ENCODE measurements at places on chromosomes 1 and 21.

DNA sequence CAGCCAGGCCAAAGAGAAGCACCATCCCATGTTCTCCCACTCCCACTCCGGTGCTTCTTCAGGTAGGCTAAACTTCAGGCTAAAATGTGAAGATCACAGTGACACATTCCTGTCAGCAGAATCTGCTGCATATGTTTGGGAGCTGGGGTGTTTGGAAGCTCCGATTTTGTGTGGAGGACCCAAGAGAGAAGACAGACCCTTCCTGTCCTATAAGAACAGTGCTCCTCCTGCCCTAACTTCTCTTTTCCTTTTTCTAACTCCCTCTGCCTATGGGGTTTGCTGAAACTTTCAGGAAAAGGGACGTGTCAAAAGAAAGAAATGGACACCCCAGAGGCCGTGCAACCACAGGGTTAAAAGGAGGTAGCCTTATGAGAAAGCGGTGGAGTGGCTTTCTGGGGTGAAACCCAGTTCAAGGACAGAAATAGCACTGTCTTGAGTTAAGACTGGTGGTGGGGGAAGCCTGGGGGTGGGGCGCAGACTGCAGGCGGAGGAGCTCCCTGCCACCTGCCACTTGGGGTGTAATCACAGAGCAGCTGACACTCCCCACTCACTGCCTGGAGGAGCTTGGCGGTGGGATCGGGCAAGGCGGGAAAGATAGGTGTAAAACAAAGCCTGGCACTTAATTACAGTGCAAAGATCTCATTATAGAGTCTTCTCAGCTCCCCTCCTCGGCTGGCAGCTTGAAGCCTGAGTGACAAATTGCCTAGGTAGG is 645 bp upstream of the TLR5 start:
- DNase-seq, result no peak

GRCh38 chr1:154191990-154192461 is at the start of gene TPM3:
Gene TPM3, minus strand, starts transcription at chr1:154192100. Its CDS starts 82 bp downstream, at chr1:154192018.
- no peak for DNase-seq

GRCh38 chr1:55081188-55081904 is 42.0 kb downstream of the PCSK9 start:
- DNase-seq, result peak; percentile 82

GRCh38 chr1:219050822-219051125 is 122.9 kb upstream of the LYPLAL1 start:
- DNase-seq, result no peak

- DNase-seq, result no peak
Observed at GRCh38 chr21:38937844-38938243, 132.1 kb downstream of the ETS2 start.

DNA sequence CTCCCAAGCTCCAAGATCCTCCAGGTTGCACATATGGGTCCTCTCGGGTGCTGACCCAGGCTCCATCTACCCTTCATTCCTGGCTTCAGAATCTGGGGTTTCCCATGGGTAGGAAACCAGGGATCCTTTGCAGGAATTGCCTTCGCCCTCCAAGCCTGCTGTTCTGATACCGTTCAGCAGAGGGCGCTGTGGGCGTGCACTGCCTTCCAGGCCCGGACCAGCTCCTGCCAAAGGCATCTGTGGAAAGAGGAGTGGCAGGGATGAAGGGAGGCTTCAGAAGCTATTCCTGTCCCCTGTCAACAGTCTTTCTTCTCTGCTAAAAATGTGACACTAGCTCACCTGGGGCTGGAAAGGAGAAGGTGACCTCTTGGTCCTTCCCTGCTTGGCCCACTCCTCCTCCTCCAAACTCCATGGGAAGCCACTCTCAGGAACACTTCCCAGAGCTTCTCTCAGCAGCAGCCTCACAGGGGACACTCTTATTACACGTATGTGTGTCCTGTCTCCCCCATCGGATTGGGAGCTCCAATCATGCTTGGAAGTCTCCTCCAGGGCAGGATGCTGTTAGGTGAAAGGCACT is 71.2 kb downstream of the VWA5B1 start:
- peak; percentile 75 for DNase-seq

- no peak for DNase-seq
Observed at GRCh38 chr1:177341773-177342172, 171.0 kb downstream of the BRINP2 start.

GRCh38 chr21:39288987-39289386 is 24.4 kb downstream of the BRWD1 start:
- DNase-seq, result no peak

GRCh38 chr1:153238527-153238926 is 21.0 kb upstream of the LORICRIN start:
- DNase-seq, result no peak

- DNase-seq, result no peak
Observed at GRCh38 chr21:31064803-31065202, 26.5 kb upstream of the KRTAP19-8 start.

DNA sequence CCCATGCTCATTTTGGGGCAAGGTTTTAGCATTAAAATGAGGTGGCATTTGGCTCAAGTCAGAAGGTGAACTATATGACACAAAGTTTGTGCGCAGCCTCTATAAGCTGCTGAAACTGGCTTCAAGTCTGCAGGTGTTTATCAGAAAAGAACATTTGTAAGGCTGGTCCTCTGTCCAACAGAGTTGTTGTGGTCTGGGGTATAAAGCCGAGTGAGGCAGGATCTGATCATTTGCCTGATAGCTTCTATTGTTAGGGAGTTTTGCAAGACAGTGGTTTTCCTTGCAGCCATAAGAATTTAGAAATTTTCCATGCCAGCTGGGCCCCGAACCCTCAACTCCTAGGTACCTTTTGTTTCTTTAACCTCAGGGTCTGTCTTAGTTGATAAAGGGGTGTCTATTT is 130.8 kb downstream of the PGBD5 start:
- DNase-seq, result no peak

DNA sequence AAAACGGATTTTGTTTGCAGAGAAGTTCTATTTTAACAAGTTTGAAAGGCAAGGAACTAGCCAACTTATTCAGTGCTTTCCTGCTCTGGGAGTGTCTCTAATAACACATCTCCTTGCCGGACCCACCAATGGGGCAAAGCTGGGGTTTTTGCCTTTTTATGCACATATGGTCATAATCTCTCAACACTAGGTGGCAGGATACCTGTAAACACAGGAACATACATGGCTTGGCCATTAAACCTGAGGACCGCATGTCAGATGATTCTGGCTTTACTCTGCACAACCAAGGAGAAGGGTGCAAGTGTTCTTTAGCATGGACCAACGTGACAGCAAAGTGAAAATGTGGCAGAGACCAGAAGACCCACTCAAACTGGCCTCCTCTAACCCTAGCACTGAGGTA is 4.9 kb downstream of the TMEM9 start:
- peak; percentile 57 for DNase-seq

DNA sequence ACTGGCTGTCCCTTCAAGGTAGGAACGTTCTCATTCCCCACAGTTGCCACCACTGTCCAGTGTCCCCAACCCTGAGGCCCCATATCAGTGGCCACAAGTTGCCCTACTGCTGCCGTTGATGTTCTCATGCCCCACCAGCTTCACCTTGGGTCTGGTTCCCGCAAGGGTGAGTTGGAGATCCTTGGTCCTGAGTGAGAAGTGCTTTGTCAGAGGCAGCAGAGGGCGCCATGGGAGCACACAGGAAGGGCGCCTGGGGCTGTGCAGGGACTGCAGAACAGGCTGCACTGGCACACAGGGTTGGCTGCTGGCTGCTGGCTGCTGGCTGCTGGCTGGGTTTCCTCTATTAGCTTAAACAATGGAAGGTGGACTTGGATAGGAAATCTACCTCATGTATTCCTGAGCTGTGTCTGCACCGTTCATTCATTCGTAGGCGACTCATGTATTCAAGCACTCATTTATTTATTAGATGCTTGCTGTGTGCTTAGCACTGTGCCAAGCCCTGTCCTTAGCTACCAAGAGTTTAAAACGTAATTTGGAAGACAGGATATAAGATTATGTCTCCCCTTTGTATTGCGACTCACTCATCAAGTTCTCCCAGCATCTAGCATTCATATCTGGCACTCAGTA is 2.1 kb upstream of the S100A9 start:
- DNase-seq, result peak; percentile 87

DNA sequence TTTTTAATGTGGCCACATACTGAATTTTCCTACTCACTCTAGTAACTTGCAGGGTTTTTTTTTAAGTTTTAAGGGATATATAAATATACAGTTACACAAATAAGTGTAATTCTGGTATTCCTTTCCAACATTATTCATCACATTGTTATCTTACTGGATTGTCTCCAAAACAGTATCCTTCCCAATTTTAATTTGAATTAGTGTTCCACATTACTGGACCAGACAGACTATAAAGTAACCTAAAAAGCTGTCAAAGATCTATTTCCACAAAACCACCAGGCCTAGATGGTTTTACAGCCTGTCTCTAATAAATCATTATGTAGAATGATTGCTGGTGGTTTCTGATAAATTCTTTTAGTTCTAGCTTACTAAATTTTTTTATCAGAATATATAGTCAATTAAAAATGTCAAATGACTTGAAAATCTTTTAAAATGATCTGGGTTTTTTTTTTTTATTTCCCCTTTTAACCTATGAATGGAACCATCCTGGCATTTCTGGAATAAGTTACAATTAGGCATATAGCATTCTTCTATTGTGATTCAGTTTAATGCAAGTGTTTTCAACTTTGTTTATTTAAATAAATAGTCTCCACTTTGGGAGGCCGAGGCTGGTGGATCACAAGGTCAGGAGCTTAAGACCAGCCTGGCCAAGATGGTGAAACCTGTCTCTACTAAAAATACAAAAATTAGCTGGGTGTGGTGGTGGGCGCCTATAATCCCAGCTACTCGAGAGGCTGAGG is 59.3 kb downstream of the PACC1 start:
- DNase-seq, result peak; percentile 39

DNA sequence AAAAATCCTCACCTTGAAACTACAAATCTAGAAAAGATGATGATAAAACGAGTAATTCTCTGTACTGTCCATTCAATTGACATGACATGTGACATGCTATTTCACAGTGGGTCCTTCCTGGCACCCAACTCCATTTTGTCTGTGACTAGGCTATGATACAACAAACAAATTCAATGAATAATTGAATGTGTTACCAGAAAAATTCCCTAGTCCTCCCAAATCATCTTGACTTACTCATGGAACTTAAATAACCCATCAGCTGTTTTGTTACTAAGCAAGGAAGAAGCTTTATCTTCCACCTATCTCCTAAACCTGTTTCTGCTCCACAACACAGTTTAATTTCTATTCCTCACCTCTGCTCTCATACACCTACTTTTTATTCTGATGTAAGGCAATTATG is 30.4 kb downstream of the B3GALNT2 start:
- DNase-seq, result peak; percentile 38

DNA sequence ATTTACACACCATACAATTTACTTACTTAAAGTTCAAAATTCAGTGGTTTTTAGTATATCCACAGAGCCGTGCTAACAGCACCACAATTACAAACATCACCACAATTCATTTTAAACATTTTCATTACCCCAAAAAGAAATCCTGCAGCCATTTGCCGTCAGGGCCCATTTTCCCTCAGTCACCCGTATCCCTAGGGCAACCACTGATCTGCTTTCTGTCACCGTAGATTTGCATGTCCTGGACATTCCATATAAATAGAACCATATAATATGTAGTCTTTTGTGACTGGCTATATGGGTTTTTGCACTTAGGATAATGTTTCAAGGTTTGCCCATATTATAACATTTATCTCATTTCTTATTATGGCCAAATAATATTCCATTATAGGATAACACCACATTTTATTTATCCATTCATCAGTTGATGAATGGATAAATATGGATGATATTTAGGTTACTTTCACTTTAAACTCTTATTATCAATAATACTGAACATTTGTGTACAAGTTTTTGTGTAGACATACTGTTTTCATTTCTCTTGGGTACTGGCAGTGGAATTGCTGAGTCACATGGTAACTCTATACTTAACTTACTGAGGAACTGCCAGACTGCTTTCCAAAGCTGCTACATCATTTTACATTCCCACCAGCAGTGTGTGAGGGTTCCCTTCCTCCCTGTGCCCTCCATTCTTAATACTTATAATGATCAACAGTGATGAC is 68.9 kb downstream of the ST3GAL3 start:
- peak; percentile 86 for DNase-seq

DNA sequence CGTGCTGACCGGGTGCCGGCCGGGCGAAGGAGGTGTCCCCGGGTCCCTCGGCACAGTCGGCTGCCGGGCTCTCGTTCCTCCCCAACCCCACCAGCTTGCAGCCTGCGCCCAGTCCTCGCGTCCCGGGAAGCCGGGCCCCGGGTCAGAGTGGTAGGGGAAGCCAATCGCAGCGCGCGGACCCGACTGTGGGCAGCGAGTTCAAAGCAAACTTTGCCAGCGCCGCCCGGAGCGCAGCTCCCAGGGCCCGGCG is 328 bp downstream of the MYCL start:
- DNase-seq, result no peak

GRCh38 chr1:150558761-150559655 is 9.8 kb downstream of the ADAMTSL4 start:
- DNase-seq, result peak; percentile 0

DNA sequence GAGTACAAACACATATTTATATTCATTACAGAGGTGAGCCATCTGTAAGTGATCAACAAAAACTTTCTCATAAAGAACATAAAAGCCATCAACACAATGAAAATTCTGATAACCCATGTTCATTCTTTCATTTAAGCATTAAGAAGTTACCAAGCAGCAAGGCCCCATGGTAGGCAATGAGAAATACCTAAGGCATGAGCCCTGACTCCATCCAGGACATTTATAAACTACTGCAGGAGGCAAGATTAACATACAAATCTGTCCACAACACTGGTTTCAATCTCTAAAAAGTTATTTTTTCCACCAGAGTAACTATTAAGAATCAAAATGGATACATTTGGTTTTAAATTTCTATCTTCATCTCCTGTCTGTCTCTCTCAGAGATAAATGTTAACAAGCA is 76.1 kb downstream of the SIPA1L2 start:
- peak; percentile 61 for DNase-seq

DNA sequence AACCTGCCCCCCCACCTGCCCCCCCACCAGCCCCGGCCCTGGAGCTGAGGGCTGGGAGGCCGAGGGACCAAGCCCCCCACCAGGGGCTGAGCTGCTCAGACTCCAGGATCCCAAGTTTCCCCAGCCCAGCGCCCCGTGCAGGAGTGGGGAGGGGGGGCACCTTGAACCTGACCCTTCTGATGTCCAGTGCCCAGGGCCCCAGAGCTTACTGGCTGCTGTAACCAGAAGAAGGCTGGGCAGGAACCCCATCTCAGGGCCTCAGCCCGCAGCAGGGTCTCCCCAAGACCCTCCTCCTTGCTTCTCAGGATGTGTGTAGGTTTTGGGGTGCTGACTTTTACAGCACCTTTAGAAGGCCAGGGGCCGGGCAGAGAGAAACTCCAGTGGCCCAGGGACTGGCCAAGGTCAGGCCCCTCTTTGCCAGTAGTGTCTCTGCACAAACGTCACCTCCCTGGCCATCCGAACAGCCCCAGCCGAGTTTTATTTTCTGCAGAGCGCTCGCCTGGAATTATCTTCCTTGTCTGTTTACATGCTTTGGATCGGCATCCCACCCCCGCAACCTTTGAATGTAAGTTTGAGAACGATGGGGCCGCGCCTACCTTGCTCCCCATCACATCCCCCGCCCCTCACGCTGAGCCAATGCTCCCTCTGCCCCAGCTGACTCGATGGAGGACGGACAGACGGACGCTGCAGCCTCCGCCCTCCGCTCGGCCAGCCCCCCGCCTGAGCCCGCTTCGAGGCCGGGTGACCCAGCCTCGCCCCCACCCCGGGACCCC is 70.1 kb upstream of the CASZ1 start:
- peak; percentile 69 for DNase-seq
